Pulmonary artery endothelial cell (primary cell): ENCODE measurements at places on chromosomes 6 and 20. TPM values are rescaled to one million over a fixed set of nuclear protein-coding genes. Genes with fewer than 3 reads are reported as not detected.

GRCh38 chr6:44614396-44614795 is 226.9 kb downstream of the CDC5L start:
- no peak for DNase-seq

- no peak for DNase-seq
Observed at GRCh38 chr6:114218437-114219340, 124.1 kb downstream of the HS3ST5 start.

- DNase-seq = no peak
Observed at GRCh38 chr6:165735065-165735464, 72.0 kb upstream of the PDE10A start.

DNA sequence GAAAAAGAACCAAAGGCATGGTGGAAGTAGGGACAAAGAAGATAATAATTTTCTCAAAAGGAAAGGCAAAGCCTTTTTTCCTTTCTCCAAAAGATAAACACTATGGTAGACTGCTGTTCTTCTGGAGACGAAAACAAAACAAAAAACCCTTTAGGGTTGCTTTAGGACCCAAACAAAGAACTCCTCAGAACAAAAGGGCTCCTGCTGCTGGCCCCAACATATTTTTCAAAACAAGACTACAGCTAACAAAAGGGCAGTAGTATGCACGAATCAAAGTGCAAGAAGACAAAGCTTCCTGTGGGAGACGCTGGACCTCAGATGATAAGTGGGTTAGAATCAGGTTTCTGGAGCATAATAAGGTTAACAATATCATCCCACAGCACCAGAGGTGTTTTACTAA is 15.8 kb downstream of the NCOA5 start:
- no peak for DNase-seq

DNA sequence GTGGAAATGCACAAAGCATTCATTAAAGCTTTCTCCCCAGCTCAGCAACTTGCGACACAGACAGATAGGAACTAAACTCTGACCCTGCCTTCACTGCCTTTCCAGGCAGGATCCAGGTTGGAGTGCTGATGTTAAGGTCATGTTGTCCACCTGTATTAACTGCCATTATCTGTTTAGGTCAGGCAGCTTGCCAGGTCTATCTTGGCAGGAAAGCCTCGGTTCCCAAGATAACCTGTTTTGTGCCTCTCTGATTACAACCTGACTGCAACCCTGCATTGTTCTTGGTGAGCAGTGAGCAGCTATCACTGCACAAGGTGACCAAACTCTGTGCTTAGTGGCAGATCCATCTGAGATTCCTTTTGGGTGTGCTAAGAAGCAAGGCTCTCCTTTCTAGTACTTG is 23.2 kb upstream of the ELOVL2 start:
- no peak for DNase-seq

The OLIG3 gene
- not detected in 2 replicates for total RNA-seq
